HEK293T (cell line): ENCODE measurements at places on chromosomes 3 and 15.

GRCh38 chr3:47024932-47025331, 45.5 kb downstream of the NBEAL2 start:
- no peak for DNase-seq

GRCh38 chr3:51471775-51472652, 27.8 kb downstream of the DCAF1 start:
- no peak for DNase-seq

GRCh38 chr3:191085091-191085490, 114.0 kb upstream of the OSTN start:
- DNase-seq = no peak

- no peak for DNase-seq
Measured at GRCh38 chr15:58437531-58438105, 5.8 kb downstream of the LIPC start.

GRCh38 chr3:188188911-188189310, 35.0 kb downstream of the LPP start:
- no peak for DNase-seq

DNA sequence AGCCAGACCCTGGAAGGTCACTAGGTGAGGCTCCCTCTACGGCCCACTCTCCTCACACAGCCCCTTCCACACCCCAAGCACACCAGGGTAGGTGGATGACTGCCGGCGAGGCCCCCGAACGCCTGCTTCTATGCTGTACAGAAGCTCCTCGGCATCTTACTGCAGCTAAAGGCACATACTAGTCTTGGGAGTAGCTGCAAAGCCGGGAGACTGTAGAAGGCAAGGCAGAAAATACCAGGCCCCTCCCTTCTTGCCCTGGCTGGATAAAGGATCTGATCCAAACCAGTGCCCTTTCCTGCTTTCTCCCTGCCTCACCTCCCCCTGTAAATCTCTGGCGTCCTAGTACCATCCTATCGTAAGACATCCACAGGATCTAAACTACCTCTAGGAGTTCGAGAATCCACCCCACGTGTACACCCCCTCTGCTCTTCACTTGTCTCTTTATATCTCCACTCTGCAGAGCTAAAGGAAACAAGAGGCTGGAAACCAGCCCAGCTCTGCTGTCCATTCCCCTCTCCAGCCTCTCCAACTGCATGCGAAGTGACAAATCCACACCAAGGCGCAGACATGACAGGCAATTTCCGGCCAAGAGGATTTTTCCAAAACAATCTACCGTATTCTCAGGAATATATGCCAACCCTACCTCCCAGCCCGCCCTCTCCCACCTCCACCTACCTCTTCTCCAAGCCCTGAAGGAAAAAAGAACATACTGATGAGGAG, 11.8 kb downstream of the TNK2 start:
- no peak for DNase-seq

DNA sequence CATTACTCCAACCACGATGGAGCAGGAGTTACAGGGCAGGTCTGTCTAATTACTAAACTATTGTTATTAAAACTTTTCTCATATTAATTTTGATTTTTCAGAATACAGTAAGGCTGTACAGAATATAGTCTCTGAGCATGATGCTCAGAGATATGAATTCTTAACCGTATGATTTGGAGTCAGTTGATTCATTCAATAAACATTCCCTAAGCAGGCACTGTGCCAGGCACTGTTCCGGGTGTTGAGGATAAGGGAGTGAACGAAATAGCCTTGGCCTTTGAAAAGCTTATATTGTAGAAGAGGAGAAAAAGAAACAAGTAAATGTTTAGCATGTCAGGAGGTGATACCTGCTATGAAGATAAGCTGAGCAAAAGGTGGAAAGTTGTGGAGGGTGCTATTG, 187.3 kb downstream of the KCNAB1 start:
- no peak for DNase-seq

DNA sequence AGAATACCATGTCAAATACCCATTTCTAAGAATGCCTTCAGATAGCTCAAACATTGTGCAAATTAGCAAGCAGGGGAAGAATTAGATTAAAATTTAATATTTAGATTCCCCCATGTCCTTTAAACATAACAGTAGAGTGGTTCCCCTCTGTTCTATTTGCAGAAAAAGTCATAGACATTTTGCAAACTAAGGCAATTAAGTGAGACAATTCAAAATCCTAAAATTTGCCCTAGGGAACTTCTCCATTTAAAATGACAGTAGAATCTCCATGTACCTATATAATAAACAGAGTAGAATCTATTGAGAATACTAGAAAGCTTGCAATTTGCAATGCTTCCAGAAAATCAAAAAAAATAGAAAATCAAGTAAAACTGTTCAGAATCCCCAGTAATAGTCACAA, 340.6 kb downstream of the TBL1XR1 start:
- DNase-seq = no peak

DNA sequence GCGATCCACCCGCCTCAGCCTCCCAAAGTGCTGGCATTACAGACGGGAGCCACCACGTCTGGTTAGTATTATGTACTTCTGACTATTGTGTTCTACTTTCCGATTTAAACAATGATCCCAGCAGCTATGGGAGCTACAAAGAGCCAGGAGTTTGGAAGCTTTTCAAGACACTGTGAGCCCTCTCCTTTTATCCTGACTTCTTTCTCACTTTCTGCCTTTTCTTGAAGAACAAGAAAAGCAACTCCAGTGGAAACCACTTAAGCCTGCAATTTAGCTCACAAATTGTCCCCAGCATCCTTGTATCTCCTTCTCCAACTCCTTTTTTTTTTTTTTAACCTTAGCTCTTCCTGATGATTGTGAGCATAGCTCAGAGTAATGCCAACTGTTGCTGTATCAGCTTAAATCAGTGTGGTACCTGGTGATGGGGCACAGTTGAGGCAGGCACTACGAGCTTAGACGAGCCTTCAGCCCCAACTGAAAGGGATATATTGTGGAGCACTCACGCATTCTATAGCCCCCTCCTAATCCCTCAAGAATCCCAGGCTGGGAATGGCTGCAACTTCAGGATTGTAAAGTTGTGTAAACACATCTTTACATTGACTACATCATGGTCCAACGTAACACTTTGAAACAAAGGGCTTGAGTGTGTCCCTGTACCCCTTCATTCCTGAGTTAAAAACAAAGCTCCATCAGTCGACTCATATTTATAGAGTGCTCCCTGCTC, 677.0 kb downstream of the FHIT start:
- no peak for DNase-seq

GRCh38 chr15:77824361-77825251, 191.9 kb upstream of the LINGO1 start:
- no peak for DNase-seq

- no peak for DNase-seq
Measured at GRCh38 chr3:195754906-195755305, 34.1 kb downstream of the MUC20 start.

- DNase-seq = peak; percentile 21
Measured at GRCh38 chr15:72907733-72908132, 124.2 kb upstream of the ADPGK start.

DNA sequence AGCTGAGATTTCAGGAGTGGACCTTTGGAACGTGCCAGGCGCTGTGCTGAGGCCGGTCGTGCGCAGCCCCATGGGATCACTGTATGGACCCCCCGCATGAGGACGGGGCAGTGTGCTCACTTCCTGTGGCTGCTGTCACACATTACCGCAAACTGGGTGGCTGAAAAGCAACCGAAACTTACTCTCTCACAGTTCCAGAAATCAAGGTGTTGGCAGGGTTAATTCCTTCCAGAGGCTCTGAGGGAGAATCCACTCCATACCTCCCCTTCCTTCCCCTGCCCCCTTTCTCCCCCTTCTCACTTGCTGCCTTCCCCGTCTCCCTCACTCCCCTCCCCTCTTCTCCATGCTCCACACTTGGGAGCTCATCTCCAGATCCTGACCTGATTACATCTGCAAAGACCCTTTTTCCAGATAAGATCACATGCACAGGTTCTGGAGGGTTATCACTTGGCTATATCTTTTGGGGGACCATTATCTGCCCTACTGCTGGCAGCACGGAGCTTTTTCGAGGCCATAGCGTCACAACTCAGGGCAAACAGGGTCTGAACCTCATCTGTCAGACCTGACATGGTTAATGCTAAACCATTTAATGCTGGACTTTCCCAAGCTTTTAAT, 41.2 kb downstream of the KLF13 start:
- DNase-seq = no peak

- DNase-seq = no peak
Measured at GRCh38 chr3:193509103-193509965, 45.4 kb downstream of the ATP13A4 start.

GRCh38 chr3:7787871-7788828, 713.5 kb upstream of the LMCD1 start:
- DNase-seq = no peak
